Hematopoietic multipotent progenitor cell treated with erythropoietin and hydrocortisone succinate and interleukin-3 and kit ligand, for 8 days (in vitro differentiated cells): ENCODE measurements at places on chromosomes 13 and 19.

DNA sequence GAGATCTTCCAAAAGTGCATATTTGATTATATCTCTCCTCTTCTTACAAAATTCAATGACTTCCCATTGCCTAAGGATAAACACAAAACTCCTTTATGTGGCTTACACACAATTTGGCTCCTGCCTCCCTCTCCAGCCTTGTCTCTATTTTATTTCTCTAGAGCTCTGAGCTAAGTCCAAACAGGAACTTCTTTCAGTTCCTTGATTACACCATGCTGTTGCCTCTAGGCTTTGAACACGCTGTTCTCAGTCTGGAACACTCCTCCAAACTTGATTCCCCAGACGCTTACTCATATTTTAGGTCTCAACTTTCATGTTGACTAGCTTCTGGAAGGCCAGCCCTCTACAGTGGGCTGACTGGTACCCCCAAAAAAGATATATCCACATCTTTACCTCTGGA is 258.5 kb downstream of the COG6 start:
- DNase-seq = no peak

DNA sequence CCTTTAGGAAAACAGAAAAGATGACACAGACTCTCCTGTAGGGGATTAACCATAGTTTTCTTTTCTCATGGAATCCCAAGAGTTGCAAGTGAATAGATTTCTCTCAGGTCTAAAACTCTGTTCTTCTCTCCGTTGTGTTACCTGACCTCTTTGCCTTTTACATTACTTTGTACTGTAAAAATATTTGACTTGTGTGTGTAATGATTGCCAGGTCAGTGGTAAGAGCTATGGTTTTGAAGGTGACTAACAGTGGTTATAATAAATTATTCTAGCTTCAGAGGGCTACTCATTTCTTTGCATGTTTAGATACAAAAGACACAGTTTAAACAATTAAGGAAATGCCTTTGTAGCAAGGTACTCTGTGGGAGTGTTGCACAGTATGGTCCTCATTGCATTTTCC is 23.0 kb upstream of the PSG2 start:
- DNase-seq = no peak

DNA sequence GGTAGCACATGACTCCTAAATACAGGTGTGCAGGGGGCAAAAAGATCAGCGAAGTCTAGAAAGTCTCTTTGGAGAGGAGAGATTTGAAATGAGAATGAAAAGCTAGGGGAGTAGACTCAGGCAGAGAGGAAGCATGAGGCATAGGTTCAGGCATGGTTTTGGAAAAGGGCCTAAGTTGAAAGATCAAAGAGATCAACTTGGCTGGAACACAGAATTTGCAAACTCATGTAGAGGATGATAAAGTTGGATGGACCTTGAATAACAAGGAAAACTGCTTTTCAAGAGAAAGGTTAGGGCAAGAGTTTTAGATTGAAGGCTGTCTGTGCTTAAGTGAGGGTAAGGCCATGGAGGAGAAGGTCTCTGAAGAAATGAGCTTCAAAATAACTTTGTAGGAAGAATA is 47.4 kb upstream of the UBAC2 start:
- no peak for DNase-seq

- peak; percentile 75 for DNase-seq
These were observed 31.2 kb upstream of the RCBTB2 start for GRCh38 chr13:48564056-48564455.

GRCh38 chr13:50519866-50520265 is 323.6 kb downstream of the DLEU7 start:
- peak; percentile 0 for DNase-seq

- no peak for DNase-seq
These were observed 24.6 kb downstream of the FLT1 start for GRCh38 chr13:28470296-28470695.
